ENCODE measurements at places on chromosomes 12 and 14.

- DNase-seq, result no peak
These were observed 125.5 kb downstream of the GPR135 start for GRCh38 chr14:59339524-59340330.

DNA sequence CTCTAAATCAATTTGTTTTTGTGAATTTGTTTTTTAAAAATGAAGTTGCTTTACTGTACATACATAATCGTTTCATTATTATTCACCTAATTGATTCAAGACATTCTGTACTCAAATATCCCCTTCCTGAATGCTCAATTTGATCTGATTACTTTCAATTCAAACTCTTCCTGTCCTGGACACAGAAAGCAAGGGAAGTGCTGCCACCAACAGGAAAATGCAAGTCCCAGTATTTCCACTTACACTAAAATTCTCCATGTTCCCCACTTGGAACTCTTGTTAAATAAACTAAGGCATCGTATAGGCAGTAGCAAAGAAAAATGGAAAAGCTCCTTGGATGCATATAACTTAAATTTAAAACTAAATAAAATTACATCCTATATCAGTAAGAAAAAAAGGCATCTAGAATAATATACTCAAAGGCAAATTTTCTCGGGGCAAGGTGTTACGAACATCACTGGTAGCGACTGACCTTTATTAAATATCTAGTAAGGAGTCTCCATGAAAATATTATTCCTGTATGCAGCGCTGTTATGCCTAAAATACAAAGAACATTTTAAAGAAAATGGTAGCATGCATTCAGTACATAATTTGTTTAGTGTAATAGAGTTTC, 72.0 kb upstream of the DBX2 start:
- peak; percentile 13 for DNase-seq

DNA sequence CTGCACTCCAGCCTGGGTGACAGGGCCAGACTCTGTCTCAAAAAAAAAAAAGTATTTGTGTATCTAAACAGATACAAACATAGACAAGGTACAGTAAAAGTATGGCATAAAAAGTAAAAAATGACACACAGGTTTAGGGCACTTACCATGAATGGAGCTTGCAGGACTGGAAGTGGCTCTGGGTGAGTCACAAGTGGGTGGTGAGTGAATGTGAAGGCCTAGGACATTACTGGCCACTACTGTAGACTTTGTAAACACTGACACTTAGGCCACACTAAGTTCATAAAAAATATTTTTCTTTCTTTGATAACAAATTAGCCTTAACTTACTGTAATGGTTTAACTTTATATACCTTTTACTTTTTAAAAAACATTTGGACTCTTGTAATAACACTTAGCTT, 38.0 kb upstream of the EIF5 start:
- peak; percentile 36 for DNase-seq

GRCh38 chr14:63394841-63395240, 76.1 kb upstream of the GPHB5 start:
- no peak for DNase-seq
